ENCODE measurements at places on chromosomes 16 and 17.

GRCh38 chr17:35947156-35947585, 3.7 kb upstream of the LYZL6 start:
- peak; percentile 19 for DNase-seq

DNA sequence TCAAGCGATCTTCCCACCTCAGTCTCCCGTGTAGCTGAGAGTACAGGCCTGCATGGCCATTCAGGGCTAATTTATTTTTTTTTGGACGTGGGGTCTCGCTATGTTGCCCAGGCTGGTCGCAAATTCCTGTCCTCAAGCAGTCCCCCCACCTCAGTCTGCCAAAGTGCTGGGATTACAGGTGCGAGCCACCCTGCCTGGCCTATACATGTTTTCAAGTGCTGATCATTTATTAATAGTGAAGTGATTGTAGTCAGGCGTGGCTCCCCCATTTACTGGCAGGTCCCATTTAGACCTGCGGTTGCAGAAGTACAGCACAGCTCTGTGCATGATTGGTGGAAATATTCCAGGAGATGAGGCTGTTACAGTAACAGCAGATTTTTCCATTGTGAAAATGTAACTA, 8.4 kb downstream of the FOXK2 start:
- DNase-seq: no peak

DNA sequence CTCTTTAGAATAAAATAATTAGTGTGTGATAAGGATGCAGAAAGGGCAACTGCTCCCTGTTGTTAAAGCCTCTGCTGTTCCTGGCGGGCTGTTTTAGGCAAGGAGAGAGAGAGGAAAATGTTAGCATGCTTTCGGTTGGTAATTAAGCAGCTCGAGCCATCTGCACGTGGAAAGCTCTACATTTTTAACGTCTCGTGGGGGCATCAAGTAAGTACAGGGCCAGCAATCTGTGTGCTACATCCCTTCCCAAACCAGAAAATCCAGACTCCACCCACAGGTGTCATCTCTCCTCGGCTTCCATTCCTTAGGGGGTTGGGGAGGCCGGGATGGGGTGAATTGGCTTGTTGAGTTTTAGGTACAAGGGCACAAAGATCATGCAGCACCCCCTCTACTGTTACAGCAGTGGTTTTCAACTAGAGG, 62.4 kb upstream of the MARCHF10 start:
- peak; percentile 14 for DNase-seq

- no peak for DNase-seq
These were observed 23.9 kb upstream of the ANKFY1 start for GRCh38 chr17:4287710-4288109.

DNA sequence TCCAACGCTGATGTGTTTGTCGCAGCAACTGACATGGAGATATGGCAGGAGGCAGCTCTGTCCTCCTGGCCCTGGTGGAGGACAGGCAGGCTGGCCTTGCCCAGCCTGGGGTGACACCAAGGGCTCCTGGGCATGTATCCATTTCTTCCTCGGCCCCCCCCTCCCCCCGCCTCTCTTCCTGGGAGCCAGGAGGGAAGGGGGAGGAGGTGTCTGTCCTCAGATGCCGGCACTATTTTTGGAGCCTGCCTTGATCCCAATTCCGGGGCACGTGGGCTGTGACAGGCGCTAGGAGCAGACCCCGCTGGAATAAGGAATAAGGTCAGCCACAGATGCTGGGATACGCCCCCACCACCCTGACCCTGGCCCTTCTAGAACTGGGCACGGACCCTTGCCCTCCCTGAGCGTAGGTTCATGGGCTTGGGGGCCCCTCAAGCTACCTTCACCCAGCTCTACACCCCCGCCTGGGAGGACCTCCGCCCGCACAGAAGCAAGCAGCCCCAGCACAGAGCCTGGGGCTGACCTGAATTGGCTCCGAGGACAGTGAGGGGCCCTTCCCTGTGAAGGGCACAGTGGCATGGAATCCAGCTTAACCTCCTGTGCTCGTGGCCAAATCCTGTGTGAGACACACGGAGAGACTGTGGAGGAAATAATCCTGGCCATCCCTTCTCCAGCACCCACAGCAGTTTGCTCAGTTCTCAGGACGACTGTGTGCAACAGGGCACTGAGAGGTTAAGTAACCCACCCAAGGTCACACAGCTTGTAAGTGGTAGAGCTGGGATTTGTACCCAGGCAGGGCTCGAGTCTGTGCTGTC, 24.1 kb downstream of the SEC14L5 start:
- no peak for DNase-seq

GRCh38 chr17:78241277-78242023, 10.0 kb downstream of the TMEM235 start:
- DNase-seq: no peak

GRCh38 chr17:80455784-80456183, 20.6 kb downstream of the NPTX1 start:
- DNase-seq: no peak

- DNase-seq: no peak
These were observed 1147.3 kb upstream of the GOT2 start for GRCh38 chr16:59881376-59881775.

DNA sequence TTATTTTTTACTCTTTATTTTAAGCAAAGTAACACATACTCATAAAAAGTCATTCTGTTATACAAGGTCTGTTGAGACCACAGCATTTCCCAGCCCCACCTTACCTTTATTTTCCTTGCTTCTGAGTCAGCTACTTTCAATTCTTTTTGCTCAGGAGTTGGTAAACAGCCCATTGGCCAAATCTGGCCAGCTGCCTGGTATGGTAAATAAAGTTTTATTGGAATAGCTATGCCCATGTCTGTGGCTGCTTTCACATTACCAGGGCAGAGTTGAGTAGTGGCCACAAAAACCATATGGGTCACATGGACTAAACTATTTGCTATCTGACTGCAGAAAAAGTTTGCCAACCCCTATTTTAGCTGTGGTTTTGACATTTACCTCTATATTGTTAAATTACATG, 3.4 kb upstream of the NSRP1 start:
- no peak for DNase-seq

GRCh38 chr16:5187402-5187952, 89.9 kb upstream of the EEF2KMT start:
- no peak for DNase-seq

DNA sequence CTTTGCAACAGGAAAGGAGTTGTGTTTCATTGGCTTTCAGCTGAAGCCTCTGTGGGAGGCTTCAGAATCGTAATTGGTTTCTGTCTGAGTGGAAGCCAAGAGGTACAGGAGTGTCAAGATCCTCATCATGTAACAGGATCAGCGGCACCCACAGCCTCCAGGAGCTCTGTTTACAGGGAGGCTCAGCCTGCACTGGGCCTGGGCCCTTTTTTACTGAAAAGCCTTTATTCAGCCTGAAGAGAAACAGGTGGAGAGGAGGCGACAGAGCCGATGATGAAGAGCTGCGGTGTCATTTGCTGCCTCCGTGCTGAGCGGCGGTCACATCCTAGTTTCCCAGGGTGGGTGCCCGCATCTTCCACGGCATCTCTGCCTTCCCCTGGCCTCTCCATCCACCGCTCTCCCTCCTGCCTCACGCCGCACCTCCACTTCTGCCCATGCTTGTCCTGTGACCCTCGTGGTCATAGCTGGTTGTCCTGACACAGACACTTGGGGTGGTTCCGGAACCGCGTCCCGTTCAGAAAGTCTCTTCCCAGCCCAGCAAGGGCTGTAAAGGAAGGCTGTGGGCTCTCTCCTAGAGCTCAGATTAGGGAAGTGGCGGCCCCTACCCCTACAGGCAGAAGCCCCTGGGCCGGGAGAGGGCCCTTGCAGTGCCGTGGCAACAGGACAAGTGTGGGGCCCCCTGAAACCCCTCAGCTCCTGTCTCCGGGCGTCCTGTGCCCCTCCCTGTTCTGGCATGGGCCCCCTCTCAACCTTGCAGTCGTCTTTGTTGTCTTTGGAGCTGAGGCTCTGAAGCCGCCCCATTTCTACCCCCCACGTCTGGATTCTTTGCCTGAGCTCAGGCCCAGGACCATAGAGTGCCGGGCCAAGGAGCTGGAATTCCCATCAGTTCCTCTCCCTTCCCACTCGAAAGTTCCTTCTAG, 53.9 kb upstream of the CHMP6 start:
- DNase-seq: no peak

DNA sequence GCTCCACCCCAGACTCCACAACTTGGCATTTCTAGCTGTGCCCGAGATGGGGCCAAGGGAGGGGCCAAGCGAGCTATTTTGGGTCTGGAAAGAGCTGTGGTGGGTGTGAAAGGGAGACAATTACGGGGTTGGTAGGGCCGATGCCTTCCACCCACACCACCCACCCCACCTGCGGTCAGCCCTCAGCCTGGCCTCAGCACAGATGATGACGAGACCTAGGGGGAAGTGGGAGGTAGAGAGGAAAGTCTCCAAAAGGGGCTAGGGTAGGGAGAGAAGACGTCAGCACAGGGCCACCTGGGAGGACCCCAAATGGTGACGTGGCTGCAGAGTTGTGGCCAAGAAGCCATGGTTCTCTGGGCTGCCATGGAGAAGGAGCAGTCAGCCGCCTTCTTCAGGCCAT, 83.1 kb downstream of the SDK2 start:
- DNase-seq: no peak

DNA sequence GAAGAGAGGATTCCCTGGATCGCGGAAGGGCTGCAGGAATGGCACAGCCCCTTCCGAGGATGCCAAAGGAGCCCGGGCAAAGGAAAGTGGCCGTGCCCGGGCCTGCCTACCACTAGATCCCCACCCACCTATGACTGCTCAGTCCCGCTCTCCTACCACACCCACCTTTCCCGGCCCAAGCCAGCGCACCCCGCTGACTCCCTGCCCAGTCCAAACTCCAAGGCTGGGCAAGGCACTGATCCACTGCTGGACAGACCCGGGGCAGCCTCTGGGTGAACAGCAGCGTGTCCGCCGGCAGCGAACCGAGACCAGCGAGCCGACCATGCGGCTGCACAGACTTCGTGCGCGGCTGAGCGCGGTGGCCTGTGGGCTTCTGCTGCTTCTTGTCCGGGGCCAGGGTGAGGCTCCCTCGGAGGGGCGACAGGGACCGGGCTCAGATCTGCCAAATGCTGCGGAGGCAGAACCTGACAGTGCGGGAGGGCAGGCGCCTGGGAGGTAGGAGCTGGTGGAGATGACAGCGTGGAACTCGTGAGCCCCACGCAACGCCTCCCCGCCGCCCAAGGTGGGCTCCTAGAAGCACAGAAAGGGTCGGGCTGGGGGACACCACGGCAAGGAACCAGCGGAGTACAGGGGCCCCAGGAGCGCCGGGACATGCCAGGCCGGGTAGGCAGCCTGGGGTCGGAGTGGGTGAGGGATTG, at the start of gene CES2:
CES2 (plus strand) TSS at position 203 of the 698 bp plus-strand sequence; CDS start at position 323, 120 bp downstream.
- DNase-seq: no peak

DNA sequence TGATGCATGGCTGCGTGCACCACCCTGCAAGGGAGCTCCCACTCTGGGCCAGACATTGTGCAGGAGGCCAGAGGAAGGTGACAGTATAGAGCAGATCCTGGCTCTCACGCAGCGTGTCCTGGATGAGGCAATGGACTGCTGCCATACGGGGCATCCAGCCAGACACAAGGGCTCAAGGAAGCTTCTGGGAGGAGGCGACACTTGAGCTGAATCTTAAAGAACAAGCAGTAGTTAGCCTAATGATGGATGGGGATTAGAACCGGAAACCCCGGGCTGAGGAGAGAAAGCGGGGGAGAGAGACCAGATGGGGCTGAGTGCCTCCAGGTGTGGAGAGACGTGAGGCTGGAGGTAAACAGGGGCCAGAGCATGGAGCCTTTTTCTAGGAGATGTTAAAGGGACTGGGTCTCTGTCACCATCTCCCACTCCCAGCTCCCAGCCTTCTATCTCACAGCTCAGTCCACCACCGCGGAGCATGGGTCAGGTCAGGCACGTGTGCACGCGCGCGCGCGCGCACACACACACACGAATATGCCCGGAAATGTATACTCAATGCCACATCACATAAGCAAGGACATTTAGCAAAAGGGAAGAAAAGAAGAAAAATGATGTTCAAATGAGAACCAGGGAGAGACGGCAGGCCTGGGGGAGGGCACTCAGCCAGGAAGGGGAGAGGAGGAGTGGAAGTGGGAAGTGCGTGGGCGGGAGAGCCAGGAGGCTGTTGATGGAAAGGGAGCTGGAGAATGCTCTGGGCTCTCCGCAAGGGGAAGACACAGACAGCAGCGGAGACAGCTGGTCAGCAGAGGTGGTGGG, 46.3 kb downstream of the CCDC42 start:
- no peak for DNase-seq

GRCh38 chr17:18344021-18344420, 19.3 kb downstream of the SHMT1 start:
- no peak for DNase-seq

- no peak for DNase-seq
These were observed 484.9 kb upstream of the EEF2KMT start for GRCh38 chr16:5582529-5582928.

GRCh38 chr17:13775450-13775849, 173.7 kb upstream of the HS3ST3A1 start:
- DNase-seq: no peak

DNA sequence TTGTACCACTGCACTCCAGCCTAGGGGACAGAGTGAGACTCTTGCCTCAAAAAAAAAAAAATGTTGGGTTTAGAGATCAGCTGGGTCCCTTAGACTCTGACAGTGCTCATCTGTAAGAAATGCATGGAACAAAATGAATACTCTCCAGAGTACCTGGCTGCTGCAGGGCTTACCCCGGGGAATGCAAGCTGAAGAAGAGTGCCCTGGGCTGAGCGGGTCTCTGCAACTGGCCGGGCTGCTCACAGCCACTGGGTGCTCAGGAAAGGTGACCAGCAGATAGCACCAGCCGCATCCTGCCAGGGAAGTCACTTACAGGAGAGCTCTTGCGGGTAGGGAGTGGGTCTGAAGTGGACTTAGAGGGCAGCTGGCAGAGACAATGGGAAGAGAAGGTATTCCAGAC, 82.1 kb downstream of the GAS7 start:
- DNase-seq: no peak

GRCh38 chr17:7237761-7238419, 1.4 kb downstream of the PHF23 start:
- peak; percentile 19 for DNase-seq

All from NCI-H1092 (cell line).